CD4-positive, alpha-beta T cell treated with Interleukin-6 for 4 hours (primary cell): ENCODE measurements at places on chromosomes 5 and 9.

DNA sequence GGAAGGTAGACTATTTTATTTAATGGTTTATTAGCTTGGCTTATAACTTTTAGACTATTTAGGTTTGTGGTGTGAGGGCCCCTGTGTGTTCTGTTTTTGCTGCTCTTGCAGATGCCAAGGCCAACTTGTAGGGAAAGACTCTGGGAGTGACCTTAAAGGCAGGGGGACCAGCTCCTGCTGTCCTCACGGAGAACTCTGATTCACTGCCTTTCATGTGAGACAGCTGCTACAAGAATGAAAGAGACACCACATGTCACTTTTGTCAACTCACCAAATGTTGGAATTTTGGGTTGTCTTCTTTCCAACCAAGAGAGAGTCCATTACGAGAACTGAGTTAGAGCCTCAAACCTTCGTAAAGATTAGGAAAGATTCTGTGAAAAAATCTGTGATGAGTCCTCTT is 258.3 kb upstream of the ADAMTSL1 start:
- DNase-seq: no peak

DNA sequence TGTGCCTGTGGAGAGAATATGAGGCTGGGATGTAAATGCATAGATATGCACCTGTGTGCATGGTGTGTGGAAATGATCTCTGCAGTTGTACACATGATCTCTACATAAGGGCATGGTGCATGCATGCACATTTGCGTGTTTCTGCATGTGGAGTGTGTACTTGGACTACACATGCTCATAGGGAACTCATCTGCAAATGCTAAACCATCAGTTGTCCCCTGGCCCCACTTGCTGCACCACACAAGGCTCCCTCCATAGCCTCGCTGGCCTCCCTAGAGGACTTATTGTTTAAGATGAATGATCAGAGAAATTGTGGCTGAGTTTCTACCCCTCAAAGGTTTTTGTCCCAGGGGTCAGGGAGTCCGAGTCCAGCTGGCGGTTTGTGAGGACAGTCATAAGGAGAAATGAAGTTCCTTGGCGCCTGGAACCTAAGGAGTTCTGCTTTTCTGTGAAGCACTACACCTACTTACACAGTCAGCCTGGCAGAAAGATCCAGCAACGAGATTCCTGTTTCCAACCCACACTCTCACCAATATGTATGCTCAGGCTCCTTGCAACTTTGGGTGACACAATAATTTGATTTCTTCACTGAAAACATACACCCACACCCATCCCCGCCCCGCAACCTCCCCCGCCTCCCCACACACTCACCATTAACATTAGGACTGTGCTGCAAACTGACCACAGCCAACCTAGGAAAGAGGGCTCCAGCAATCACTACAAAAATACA is 79.9 kb upstream of the CPEB4 start:
- no peak for DNase-seq

DNA sequence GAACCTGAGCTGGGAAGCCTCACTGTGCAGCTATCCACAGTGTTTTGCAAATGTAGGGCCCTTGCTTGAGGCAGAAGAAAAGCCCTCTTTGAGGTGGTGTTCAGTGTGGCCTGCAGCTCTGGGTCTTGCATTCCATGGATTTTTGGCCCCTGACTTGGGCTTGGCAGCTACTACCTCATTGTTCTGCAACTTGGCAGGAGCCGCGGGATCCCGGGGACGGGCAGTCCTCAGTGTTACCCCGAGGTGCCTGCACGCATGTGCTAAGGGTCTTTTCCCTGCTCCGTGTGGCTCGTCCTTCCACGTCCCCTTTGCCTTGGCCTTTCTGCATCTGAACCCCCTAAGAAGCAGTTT is 39.8 kb downstream of the NEK6 start:
- DNase-seq: no peak

DNA sequence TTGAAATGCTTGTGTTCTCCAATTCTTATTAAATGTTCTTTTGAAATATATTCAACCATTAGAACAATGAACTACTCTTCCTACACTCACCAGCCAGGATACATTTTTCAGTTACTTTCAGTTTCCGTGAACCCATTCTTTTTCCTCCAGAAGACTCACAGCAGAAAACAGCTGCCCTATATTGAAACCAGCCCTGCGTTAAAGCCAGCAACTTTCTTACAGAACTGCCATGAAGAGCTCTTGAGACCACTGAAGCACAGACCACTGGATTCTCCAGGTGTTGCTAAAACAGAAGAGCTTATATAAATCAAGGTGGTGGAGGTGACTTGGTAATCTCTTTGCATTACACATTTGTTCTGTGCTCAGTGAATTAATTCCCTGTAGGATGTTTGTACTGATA is 365.9 kb upstream of the C9orf72 start:
- no peak for DNase-seq

DNA sequence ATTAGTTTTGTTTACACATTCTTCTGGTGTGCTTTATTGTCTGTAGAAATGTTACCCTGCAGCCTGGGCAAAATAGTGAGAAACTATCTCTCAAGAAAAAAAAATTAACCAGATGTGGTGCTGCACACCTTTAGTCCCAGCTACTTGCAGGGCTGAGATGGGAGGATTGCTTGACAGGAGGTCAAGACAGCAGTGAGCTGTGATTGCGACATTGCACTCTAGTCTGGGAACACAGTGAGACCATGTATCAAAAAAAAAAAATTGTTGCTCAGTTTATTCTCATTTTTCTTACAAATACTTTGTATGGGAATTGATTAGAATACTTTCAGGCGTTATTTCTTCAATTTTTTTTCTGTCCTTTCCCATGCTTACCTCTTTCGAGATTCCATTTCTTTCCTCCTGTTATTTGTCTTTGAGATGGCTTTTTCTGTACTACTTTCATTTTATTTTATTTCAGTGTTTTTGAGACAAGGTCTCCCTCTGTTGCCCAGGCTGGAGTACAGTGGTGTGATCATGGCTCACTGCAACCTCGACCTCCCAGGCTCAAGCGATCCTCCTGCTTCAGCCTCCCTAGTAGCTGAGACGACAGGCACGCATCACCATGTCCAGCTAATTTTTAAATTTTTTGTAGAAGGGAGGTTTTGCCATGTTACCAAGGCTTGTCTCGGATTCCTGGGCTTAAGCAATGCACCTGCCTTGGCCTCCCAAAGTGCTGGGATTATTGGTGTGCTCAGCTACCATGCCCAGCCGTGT is 24.9 kb downstream of the TENT2 start:
- DNase-seq: no peak

DNA sequence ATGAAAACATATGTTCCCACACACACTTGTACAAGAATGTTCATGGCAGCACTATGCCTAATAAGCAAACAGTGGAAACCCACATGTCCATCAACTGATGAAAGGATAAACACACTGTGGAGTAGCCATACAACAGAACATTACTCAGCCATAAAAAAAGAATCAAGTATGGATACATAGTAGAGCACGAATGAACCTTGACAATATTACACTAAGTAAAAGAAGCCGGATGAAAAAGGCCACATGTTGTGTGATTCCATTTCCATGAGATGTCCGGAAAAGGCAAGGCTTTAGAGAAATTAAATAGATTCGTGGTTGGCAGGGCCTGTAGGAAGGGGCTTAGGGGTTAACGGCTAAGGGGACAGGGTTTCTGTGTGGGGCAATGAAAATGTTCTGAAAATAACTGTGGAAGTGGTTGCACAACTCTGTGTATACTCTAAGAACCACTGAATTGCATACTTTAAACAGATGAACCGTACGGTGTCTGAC is 51.4 kb downstream of the COL23A1 start:
- DNase-seq: no peak

- DNase-seq: no peak
Observed at GRCh38 chr5:138664276-138664943, 88.8 kb upstream of the CTNNA1 start.

DNA sequence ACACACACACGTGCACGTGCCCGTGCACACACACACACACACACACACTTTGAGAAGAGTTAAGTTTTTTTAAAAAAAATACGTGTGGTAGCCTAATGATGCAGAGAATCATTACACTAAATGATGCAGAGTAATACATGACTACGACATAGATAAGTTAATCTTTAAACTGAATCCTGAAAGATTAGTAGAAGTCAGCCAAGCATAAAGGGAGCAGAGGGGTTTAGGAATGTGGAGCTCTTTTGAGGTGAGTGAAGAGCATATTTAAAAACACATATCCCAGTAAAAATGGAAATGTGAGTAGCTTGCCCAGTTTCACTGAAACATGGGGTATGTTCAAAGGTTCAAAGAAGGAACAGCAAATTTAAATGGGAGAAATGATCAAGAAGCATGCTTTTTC is 61.3 kb upstream of the TYRP1 start:
- no peak for DNase-seq

GRCh38 chr5:883475-884181 is 9.0 kb downstream of the BRD9 start:
- DNase-seq: no peak

GRCh38 chr5:32630867-32631491 is 45.6 kb downstream of the SUB1 start:
- no peak for DNase-seq

GRCh38 chr5:143793249-143793648 is 18.7 kb upstream of the HMHB1 start:
- no peak for DNase-seq

DNA sequence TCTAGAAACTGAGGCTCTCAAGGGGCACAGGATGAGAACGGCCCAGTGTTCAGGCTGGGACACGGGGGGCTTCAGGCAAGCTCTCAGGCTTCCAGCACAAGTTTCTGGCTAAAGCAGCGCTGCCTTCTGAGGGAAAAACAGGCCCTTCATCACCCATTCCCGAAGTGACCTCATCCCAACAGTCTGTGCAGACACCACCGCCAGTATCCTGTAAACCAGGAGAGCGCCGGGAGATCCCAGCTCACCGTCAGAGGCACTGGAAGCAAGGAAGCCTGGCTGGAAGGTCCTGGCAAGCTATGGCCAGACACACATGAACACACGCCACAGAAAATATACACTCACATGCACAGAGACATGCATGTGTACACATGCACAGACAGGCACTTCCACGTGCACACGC is 8.8 kb downstream of the SLC12A7 start:
- DNase-seq: no peak

- DNase-seq: no peak
Observed at GRCh38 chr9:99478469-99479027, 256.5 kb downstream of the SEC61B start.

- no peak for DNase-seq
Observed at GRCh38 chr5:89036704-89037489, 153.9 kb upstream of the MEF2C start.

GRCh38 chr5:149632311-149633251 is 51.3 kb downstream of the ARHGEF37 start:
- no peak for DNase-seq

DNA sequence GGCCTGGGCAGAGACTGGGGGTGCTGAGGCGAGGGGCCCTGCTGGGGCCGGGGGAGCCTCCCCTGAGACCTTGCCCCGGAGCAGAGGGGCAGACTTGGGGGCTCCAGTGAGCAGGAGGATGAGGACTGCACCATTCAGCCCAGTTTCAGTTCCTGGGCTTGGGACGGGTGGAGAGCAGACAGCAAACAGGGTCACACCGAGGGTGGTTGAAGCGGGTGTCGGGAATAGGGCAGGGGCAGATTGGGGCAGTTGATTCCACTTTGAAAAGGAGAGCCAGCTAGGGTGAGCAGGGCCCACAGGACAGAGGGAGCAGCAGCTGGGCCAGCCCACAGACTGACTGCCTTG is 4.5 kb downstream of the GRK6 start:
- peak; percentile 22 for DNase-seq

GRCh38 chr5:59592101-59592500 is 301.4 kb downstream of the PDE4D start:
- DNase-seq: no peak

DNA sequence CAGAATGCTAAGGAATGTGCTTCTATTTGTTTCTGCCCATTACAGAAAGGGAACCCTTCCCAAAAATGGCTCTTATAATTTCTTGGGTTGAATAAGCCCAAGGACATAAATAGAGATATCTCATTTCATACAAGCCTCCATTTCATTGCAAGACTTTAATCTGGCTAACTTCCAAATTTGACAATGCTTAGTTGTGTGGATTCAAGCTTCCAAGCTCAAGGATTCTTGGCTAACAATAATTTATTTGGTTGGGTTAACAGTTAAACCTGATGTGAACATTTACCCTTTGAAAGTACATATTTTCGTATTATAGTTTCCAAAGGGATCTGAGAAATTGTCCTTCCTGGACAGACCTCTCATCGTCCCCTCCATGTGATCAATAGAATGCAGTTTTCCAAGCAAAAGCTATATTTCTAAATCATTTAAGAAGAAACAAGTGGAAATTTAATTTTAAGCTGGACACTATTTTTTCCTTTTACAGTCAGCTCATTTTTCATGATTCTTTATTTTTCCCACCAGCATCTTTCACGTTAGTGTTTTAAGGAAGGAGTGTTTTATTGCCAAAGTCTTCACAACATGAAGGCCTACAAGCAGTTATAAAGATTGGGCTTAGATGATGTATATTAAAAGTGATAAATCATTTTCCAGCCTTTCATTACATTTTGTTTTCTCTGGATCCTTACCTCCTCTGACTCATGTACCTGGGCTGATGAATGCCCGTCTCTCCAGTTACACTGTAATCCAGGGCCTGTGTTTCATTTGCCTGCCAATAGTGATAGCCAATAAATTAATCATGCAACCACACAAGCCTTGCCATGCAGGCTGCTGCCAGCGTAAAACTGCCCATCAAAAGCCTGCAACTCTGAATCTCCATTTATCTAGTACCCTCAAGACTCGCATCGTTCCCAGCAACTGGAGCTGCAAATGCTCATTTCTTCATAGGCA is 176.7 kb downstream of the NTRK2 start:
- no peak for DNase-seq

- DNase-seq: no peak
Observed at GRCh38 chr9:119284118-119284517, 85.1 kb downstream of the BRINP1 start.

DNA sequence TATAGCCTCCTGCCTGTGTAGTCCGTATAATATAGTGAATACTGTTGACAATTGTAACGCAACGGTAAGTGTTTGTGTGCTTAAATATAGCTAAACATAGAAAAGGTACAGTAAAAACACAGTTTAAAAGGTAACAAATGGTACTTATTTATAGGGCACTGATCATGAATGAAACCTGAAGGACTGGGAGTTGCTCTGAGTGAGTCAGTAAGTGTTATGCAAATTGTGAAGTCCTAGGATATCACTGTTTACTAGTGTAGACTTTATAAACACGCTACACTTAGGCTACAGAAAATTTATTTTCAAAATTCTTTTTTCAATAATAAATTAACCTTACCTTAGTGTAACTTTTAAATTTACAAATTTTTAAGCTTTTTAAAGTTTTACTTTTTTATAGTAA is 1090.1 kb downstream of the CDH9 start:
- DNase-seq: no peak

- no peak for DNase-seq
Observed at GRCh38 chr5:159402856-159403255, 72.6 kb upstream of the IL12B start.

DNA sequence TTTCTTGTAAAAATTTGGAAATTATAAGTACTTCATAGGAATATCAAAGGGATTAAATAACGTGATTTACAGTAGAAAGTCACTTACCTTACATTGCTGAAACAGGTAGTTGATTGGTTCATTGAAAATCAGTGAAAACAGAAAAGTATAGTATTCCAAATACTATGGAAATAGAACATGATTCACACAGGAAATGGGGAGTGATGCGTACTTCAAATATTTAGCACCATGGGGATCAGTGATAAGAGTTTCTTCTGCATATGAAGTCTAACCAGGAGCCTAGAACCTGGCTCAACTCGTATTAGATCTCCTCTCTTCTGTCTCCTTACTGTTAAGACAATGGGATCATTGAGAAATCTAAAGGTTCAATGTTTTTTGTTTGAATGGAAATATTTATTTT is 133.3 kb downstream of the FAM174A start:
- DNase-seq: no peak
